ENCODE measurements at places on chromosomes 1 and 21.

DNA sequence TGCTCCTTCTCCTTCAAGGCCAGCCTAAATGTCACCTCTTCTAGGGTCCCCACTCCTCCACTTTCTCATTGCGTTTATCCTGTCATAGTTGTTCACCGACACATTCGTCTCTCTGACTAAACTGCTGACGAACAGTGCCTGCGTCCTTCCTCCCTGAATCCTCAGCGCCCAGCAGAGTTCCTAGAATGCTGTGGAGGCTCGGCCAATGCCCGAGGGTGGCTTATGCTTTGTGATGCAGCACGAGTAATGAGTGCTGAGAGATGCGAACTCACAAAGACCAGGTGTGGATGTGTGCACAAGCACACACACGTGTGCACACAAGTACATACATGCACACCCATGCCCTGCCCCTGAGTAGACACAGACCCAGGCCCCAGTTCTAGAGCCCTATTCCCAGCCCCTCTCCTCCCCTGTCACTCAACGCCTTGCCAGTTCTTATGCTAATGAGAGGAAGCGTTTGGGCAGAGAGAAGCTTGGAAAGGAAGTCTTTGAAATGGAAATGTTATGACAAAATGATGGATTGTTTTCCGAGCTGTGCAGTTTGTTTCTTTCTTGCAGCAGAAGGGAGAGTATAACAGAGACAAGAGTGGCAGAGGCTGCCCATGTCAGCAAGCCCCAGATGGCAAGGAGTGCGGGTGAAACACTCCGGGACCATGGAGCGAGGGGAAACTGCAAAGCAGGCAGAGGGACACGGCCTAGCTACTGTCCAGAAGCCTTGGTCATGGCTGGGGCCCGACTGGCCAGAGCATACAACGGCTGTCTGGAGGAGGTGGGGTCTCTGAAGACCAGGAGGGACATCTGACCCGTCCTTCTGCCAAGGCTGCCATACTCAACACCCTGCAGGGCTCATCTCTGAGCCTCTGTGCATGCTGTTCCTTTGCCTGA, 24.2 kb downstream of the KCNA10 start:
- DNase-seq: no peak

DNA sequence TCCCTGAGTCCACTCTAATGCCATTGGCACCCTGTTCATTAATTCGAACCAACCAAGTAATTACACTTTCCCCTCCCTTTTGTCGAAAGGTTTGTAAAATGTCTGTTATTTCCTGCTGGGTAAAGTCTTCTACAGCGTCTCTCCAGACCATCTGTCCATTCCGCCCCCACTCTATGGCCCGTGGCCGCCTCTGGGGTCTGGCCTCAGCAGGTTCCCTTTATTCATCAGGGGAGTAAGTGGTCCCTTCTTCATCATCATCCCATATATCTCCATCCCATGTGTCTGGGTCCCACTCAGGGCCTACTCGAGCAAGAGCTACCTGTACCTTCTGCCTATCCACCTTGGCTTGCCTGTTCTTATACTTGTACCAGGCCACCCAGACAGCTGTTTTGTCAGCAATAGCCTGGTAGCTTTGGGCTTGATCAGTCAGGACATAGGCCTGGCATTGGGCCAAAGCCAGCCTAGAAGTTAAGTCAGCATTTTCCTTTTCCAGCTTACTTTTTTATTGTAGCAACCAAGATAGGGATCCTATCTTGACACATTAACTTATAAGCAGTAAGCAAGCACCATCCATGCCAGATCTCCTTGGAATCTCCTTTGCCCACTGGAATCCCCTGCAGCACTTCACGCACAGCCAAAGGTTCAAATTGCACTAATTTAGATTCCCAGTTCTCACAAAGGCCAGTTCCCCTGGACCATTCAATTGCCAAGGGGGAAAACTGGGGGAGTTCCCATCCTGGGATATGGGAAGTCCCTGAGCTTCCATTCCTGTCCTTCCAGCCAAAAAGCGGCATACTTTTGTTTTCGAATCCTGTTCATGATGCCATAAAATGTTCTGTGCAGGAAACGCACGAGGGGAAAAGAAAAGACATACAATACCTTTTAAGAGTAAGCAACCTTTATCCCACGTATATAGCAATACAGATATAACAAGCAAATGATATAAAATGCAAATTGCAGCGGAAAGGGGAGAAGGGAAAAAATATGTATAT, 6.6 kb upstream of the STUM start:
- no peak for DNase-seq

- no peak for DNase-seq
Measured at GRCh38 chr1:56094168-56094567, 485.2 kb downstream of the PLPP3 start.

- no peak for DNase-seq
Measured at GRCh38 chr1:86507935-86508582, 38.8 kb upstream of the CLCA4 start.

DNA sequence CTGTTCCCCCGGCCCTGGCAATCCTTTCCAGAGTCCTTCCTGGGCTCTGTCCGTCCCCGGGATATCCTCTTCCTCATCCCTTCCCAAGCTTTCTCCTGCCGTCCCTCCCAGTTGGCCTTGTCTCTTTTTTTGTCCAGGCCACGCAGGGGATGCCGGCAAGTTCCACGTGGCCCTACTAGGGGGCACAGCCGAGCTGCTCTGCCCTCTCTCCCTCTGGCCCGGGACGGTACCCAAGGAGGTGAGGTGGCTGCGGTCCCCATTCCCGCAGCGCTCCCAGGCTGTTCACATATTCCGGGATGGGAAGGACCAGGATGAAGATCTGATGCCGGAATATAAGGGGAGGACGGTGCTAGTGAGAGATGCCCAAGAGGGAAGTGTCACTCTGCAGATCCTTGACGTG, 13.4 kb upstream of the SVBP start:
- DNase-seq: no peak

DNA sequence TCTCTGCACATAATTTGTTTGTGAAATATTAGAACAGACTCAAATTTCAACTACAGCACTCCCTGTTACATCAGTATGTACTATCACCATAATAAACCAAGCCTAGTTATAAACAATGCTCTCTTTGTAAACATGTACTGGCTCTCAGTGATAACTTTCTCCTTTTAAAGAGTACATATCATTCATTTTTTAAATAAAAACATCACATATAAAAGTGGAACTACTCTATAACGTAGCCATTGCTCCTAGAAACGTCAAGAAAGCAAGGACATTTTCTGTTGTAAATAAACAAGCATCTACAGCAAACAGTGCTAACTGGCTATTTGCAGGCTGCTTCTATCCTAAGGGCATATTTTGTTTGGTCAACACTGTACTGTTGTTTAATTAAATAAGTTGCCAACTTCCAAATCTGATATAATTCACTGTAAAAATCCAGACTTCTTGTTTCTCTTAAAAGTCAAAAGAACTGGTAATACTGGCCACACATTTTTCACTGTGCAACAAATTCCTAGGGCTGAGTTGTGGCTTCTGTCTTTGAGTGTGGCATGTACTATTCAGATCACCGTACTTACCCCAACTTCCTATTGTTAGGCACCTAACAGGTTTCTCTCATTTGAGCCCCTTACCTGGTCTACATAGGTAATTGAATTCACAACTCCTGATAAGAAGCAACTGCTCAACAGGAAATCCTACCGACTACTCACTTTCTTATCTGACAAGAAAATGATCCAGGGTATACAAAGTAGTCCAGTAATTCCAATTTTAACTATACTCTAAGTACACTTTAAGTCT, 111.9 kb downstream of the DENND1B start:
- no peak for DNase-seq

DNA sequence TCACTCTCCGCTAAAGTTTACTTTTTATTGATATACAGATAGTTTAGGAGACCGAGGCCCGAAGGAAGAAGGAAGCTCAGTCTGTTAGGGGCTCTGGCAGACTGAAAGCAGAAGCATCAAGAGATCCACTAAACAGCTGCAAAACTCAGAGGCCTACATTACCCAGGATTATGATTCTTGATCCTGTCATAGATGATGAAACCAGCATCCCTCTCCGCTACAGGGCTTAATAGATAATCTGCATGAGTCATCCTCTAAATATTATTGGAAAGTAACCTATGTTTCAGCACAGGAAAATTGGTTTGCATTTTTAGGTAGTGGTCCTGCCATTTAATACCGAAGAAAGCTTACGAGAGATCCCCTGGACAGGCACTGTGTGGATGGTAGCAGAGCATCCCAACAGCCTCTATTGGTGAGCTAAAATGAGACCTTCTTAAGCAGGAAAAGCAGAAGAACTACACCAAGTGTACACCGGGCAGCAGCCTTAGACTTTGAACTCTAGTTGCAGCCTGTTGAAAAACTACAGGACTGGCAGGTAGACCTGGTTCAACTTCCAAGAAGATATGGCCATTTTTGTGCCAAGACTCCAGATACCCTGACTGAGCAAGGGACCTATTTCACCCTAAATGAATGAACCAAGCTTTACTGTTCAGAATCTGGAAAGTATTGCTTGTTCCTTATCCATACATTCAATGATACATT, 6.8 kb downstream of the CASQ2 start:
- no peak for DNase-seq

DNA sequence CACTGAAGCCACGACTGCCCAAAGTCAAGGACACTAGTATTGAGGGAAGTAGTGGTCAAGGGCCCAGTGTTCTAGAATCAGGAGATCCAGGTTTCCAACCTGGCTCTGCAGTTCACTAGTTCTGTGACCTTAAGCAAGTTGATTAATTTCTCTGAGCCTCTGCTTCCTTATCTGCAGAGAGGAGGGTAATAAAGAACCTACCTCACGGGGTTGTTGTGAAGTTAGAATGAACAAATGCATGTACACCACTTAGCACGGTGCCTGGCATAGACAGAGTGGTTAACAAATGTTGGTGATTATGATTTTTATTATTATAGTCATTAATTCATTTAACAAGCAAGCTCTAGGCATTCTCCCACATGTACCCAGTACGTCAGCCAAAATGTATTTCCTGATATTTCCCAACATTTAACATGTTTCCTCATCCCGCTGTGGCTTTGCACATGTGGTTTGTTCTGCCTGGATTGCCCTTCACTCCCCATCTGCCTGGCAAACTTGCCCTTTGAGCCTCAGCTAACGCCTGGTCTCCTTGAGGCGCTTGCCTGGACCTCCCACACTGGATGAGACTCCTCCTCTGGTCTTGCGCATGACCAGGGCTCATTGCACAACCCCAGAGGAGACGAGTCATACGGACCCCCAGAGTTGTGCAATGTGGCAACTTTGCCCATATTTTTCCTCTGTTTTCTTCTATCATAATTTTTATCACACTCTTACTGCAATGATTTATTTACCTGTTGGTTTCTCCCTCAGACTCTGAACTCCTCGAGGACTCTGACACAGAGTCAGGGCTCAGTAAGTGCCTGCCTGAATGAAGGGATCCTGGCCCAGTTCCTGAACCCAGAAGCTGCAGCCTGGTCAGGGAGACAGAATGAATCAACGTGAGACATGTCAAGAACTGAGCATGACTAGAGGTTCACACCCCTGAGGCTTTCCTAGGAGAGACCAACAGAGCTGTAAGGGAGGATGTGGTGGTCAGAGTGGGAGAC, 20.7 kb upstream of the MFSD2A start:
- DNase-seq: no peak

- no peak for DNase-seq
Measured at GRCh38 chr1:9273177-9273576, 19.5 kb upstream of the SPSB1 start.

DNA sequence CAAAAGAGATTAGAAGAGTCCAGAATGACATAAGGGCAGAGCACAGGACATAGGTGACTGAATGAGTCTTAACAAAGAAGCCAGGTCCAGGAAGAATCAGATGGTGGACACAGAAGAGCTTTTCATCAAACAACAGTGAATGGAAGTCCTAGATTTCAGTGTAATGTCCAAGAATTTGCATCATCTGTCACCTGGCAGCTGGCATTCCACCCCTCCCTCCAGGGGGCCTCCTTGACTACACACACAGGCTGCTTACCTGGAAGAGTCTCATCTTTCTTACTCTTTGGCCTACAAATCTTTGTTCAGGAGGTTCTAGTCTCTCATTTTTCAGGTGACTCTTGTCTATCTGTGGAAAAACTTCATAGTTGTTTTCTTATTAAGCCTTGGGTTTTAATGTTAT, 36.2 kb downstream of the GORAB start:
- DNase-seq: no peak

DNA sequence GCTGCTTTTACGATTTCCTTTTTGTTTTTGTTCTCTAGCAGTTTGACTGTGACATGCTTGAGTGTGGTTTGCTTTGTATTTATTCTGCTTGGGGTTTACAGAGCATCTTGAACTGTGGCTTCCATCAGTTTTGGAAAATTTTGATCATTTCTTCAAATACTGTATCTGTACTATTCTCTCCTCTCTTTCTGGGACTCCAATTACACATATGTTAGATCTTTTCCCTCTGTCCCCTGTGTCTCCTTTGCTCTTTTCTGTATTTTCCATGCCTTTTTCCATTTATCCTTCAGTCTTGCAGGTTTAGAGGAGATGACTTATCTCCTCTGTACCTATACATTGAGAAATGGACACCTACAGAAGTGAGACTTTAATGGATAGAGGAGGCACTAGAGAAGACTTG, 31.7 kb downstream of the COQ8A start:
- no peak for DNase-seq

DNA sequence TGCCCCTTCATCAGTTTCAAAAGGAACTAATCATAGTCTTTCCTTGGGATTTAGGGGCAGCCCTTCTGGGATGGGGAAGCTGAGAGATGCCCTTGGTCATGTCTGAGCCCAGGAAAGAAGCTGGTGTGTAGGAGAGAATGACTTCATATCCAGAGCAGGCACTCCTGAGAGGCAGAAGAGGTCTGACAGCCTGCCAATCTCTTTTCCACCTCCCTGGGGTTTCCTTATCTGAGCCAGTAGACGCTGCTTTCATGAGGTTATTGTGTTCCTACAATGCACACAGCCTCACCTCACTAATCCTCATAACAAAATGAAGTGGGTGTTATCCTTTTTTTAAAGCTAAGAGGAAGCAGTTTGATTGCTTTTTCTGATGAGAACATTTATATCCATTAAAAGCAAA, 14.1 kb downstream of the ROR1 start:
- no peak for DNase-seq

GRCh38 chr1:154304664-154305337, 16.1 kb upstream of the AQP10 start:
- DNase-seq: no peak

GRCh38 chr1:11324567-11325165, 51.7 kb downstream of the UBIAD1 start:
- no peak for DNase-seq

GRCh38 chr1:185300152-185300551, 16.9 kb downstream of the IVNS1ABP start:
- DNase-seq: no peak
